Esophagus mucosa (tissue), 1 donor: ENCODE measurements at places on chromosomes 1 and 21.
A peak's percentile ranks its signal among the peaks of the same experiment; 100 is the strongest.

DNA sequence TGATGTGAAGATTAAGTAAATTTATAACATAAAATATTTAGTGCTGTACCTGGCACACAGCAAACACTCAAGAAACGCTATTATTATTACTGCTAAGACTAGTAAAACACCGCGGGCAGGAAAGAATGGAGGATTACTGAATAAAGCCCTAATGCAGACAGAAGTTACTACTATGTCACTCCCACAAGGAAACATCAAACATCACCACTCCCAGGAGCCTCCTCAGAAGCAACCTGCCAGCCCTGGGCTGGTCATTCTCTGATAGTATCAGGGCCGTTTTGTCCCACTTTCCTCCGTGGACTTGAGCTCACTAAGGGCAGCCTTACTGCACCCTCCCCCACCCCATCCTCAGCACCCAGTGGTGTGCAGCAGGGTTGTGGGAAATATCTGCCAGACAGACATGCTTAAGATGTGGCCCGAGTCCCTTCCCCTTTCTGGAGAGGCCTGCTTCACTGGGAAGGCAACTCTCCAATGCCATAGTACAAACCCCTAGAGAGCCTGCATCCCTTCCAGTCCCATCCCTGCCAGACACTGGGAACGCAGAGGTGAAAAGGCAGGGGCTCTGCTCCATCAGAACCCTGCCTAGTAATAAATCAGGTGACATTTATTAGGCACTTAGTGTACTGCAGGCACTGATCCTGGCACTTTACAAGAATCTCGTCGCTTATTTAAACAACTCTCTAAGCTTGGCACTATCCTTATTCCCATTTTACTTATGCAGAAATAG, 41.7 kb upstream of the ECE1 start:
- no peak for ATAC-seq

DNA sequence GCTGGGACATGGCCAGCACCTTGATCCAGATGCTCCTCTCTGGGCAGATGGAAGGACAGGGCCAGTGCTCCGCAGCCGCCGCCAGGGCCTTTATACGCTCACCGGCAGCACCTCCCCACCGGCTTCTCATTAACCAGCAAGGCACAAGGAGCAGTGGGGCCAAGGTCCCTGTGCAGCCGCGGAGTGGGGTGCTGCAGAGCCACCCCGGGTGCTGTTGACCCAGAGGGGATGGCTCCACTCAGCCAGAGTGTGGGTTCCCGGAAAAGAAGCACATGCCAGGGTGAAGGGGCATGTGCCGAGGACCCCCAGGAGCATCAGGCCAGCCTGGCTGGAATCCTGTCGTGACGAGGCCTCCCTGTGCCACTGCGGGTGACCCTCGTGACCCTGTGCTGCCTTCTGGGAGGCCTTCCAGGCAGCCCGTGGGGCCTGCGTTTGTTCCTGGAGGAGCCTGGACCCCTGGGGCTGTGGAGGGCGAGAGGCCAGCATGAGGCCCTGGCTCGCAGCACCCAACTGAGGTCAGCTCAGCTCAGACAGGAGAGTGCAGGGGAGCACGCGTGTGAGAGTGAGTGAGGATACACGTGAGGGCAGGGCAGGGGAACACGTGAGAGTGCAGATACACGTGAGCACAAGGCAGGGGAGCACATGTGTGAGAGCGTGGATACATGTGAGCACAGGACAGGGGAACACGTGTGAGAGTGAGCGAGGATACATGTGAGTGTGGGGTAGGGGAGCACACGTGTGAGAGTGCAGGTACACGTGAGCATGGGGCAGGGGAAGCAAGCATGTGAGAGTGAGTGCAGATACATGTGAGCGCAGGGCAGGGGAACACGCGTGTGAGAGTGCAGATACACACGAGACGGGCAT, at the start of gene FTCD:
Gene FTCD (minus strand): TSS at position 66 of the 864 bp plus-strand sequence. CDS start 56 bp downstream, at position 10.
- ATAC-seq = no peak

DNA sequence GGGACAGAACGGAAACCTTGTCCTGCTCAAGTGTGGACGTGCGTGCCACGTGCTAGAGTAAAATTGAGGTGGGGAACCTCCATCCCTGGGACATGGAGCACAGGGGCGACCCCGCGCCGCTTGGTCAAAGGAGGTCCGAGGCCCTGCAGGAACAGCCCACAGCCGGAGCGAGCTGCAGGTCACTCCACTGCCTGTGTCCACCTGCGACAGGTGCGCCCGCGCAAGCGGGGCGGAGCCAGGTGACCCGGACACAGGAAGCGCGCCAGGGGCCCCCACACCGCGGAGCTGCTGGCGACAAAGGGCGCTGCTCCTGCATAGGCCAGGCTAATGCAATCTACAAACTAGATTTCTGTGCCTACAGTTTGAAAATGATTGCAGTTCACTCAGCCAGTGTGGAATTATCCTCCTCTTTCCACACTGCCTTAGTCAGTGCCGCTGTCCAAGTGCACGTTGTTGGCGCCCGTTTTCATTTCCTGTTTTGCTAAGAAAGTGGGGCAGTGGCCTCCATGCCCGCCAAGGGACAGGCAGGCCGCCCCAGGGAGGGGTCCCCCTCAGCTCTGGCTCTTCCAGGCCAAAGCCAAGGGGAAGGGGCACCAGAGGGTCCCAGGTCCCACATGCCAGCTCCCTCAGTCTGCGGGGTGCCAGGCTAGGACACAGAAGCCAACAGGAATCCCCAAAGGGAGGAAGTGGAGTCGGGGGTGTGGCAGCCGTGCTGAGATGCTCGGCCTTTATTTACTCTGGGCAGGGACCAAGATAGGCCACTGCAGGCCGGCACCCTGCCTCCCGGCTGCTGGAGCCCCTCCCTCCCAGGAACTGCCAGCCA, 4.3 kb upstream of the NADK start:
- ATAC-seq = peak; percentile 51

DNA sequence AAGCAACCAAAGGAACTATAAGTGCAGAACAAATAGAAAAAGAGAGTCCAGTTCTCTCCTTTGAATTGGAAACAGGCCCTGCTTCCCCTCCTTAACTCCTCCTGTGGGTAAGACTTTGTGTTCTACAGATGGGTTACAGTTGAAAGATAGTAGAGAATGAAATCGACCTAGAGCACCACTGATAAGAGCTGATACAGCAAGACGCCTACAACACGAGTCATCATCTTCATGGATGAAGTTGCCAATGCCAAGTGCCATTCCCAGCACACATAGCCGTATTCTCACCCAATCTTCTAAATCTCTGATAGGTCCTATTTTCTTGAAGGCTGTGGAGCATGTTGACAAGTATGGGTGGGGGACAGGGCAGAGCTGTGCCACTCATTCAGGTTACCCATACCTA, 99.8 kb upstream of the CAMK1G start:
- ATAC-seq = no peak

DNA sequence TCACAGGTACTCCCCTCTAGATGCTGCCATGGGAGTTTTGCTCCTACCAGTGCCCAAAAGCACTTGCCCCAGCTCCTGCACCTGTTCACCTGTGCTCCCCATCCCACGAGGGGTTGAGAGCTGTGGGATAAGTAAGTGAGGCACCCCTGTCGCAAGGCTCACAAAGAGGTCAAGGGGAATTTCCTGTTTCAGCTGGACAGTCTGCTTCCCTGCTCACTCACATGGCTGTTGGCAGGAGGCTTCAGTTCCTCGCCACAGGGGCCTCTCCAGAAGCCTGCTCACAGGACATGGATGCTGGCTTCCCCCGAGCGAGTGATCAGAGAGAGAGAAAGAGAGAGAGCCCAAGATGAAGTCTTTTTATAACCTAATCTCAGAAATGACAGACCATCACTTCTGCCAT, 8.7 kb upstream of the NCMAP start:
- ATAC-seq = no peak

DNA sequence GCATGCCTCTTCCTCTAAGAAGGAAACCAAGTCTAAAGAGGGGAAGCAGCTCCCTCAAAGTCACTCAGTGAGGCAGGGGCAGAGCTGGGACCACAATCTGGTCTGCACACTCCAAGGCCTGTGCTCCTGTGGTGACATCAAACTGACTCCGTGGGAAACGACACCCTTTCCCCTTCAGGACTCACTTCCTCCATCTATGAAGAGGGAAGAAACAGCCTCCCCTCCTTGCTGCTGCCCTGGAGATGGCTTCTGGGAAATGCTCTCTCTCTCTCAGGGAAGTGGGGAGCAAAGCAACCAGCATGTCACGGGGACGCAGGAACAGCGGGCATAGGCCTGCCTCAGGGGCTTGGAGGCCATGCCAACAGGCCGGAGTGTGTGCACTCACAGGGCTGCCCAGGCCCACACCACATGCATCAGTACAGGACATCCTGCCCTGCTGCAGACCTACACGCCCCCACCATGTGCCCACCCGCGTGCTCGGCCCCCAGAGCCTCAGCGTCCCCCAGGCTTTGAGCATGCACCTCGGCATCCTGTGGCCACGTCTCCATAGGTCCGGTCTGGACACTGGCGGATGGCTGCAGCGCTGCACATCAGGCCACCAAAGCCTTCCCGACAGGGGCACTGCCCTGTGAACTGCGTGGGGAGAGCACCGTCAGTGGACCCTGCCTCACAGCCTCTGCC, 25.7 kb downstream of the LAMB3 start:
- ATAC-seq = no peak

GRCh38 chr1:165565751-165566490, 22.1 kb downstream of the LRRC52 start:
- ATAC-seq = no peak

GRCh38 chr1:166915941-166916340, 39.9 kb upstream of the TADA1 start:
- no peak for ATAC-seq

DNA sequence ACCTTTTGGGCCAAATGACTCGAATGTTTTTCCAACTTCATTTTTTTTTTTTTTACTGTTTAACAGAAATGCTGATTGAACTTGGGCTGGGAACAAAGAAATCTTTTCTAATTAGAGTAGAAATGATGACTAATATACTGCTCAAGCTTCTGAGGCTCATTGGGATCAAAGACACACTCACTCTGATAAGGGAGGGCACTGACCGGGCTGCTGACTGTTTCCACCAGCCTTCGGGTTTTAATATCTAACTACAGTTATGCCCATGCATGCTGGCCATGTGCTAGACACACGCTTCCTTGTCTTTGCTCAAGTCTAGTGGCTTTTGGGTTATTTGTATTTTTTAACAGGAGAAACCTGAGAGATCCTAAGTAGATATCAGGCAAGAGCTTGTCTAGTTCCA, 16.8 kb downstream of the ZBTB18 start:
- ATAC-seq = no peak

DNA sequence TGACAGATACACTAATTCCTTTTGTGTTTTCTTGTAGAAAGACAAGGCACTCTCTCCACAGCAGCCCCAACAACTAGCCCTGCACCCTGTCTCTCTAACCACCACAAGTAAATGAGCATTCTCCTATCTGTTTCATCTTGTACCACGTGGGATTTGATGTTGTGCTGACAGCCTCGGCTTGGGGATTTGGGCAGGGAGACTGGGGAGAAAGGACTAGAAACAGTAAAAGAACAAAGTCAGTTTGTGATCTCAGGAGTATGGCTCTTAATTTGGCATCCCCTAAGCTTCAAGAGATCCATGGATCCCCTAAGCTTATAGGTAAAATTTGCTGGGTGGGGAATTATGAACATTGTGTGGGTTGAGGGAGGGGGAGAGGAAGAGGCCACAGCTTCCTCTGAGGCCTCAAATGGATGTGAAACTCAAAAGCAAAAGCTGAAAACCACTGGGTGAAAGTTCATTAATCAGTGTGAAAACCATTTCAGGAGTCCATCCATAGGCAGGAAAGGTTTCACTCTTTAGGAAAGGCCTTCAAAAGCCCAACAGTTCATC, 3.1 kb downstream of the C1orf162 start:
- peak; percentile 30 for ATAC-seq

GRCh38 chr1:67838180-67838910, 5.1 kb upstream of the GNG12 start:
- ATAC-seq = peak; percentile 21

DNA sequence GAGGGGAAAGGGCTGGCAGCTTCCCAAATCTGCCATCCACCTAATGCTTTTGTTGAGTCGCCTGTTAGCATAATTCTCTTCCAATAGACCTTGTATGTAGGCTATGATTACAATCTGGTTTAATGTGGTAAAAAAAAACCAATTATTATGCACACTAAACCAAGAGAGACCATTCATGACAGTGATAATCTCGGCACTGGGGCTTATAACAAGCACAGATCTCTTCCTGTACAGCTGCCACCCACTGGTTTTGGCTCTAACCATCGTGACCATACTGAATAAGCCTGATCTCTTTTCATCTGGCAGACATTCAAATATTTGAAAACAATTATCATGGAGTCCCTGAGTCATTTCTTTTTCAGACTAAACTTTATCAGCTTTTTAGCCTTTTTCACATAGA, 12.0 kb upstream of the SYT14 start:
- ATAC-seq = no peak

DNA sequence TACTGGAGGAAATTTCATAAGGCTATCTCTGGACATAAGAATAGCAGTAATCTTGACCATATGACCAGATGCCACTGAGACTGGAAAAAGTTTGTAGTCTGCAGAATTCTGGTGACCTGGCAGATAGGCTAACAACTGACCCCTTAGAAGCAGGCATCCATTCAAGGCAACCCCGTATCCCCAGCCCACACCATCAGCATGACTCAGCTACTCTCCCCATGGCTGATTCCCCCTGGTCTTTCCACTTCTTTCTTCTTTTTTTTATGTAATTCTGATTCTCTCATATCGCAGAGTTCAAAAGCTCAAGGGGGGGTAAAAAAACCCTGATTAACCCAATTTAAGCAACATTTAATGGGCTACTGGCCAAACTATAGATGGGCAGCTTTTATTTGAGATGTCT, 243.1 kb downstream of the ZNF648 start:
- no peak for ATAC-seq

DNA sequence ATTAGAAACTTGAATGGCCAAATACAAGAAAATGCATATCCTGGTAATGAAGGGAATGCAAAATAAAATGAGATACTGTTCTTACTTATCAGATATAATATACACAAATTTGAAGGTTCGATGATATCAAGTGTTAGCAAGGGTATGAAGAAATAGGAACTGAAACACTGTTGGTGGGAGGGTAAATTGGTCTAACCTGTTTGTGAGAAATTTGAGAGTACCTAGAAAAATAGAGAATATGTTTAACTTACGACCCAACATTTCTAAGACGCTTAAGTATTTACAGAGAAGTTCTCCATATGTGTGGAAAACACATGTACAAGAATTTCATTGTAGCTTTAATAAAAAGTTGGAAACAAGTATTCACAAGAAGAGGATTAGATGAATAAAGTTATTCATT, 25.9 kb downstream of the ATG4C start:
- no peak for ATAC-seq

DNA sequence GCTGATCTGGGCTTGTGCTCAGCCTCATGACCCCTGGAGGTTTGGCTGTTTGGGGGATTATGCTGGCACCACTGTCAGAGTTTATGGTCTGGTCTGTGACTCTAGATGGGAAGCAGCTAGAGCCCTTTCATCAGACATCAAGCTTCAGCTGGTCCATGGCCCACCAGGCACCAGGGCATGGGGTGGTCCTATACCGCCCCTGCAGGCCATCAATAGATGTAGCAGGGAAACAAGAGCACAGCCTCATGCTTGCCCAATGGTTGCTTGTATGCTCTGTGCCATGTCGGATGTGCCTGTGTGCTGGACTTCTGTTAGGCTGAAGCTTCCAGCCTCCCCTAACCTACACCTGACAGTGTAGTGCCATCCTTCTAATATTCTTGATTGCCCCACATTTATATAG, 71.1 kb upstream of the CD34 start:
- ATAC-seq = no peak
